ENCODE measurements at places on chromosomes 4 and X. TPM values are rescaled to one million over a fixed set of nuclear protein-coding genes. Genes with fewer than 3 reads are reported as not detected.
A peak's percentile ranks its signal among the peaks of the same experiment; 100 is the strongest.

DNA sequence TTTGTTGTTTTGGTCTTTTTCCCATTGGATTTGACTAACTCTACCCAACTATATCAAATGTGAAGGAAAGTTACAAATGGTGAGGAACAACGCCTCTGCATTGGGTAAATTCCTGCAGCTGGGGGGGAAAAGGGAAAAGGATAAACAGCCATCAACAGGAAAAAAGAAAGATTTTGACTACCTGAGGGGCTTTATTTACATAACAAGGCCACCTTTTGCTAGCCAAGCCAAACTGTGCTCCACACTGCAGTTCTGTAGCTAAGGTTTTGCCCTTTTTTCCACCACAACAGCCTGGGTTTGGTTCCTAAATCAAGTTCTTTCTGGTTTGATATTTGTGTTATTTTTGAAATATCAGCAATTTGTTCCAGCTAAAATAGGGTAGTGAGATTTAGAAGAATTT lies 40.8 kb downstream of the RHOXF2B start:
- no peak for DNase-seq
- no peaks in the 10 kb centered on the region for H3K27me3 ChIP-seq
- no peak overlapping the region for H3K4me3 ChIP-seq

DNA sequence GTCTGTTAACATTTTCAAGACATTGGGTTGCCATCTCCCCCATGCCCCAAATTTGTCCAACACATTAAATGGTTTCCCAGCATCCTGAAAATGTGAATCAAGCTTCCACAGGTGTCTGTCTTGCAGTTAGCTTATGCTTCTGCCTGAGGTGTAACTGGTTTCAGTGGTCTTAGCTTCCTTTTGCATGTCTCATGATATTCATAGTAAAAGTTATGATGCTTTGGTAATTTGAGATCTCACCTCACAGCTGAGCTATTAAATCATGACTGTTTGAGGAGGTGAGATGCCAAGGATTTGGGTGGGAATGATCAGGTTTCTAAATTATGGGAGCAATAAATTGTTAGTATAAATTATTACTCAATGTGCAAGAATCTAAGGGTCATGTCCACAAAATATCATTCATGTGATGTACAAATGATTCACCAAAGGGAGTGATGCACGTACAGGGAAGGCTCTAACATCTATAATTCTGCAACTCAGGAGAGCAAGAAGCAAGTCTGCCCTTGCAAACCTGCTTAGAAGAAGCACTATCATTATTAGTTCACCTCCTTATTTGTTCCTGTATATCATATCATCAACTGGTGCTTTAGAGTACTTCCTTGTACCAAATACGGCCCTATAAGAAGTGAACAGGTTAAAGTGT lies 17.1 kb upstream of the RAI2 start:
- H3K27me3 ChIP-seq = no peaks in the 10 kb centered on the region
- no peak overlapping the region for H3K4me3 ChIP-seq
- no peak for DNase-seq

- peaks cover 62% of the 10 kb centered on the region for H3K4me1 ChIP-seq
- no peaks in the 10 kb centered on the region for H3K36me3 ChIP-seq
- peak overlapping the region; percentile 70 for H3K27ac ChIP-seq
- DNase-seq = no peak
- H3K4me3 ChIP-seq = no peak overlapping the region
Measured at GRCh38 chr4:15349531-15349935, 78.3 kb upstream of the C1QTNF7 start.

- no peak overlapping the region for H3K27ac ChIP-seq
- H3K4me3 ChIP-seq = no peak overlapping the region
- peaks cover 2% of the 10 kb centered on the region for H3K4me1 ChIP-seq
- H3K36me3 ChIP-seq = no peaks in the 10 kb centered on the region
- H3K27me3 ChIP-seq = no peaks in the 10 kb centered on the region
- no peak for DNase-seq
Measured at GRCh38 chr4:56727150-56727549, 46.1 kb upstream of the HOPX start.

DNA sequence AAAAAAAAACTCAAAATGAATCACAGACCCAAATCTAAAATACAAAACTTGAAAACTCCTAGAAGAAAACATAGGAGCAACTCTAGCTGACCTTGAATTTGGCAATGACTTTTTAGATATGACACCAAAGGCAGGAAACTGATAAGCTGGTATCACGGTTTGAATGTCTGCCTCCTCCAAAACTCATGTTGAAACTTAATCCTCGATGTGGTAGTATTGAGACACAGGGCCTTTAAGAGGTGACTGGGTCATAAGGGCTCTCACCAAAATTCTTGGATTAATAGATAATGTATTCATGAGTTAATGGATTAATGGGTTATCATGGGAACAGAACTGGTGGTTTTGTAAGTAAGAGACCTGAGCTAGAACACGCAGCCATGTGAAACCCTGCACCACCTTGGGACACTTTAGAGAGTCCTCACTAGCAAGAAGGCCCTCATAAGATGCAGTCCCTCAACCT lies 40.5 kb downstream of the FRYL start:
- no peaks in the 10 kb centered on the region for H3K4me1 ChIP-seq
- H3K27me3 ChIP-seq = no peaks in the 10 kb centered on the region
- peaks cover 7% of the 10 kb centered on the region for H3K36me3 ChIP-seq
- H3K27ac ChIP-seq = no peak overlapping the region
- no peak overlapping the region for H3K4me3 ChIP-seq
- DNase-seq = no peak

DNA sequence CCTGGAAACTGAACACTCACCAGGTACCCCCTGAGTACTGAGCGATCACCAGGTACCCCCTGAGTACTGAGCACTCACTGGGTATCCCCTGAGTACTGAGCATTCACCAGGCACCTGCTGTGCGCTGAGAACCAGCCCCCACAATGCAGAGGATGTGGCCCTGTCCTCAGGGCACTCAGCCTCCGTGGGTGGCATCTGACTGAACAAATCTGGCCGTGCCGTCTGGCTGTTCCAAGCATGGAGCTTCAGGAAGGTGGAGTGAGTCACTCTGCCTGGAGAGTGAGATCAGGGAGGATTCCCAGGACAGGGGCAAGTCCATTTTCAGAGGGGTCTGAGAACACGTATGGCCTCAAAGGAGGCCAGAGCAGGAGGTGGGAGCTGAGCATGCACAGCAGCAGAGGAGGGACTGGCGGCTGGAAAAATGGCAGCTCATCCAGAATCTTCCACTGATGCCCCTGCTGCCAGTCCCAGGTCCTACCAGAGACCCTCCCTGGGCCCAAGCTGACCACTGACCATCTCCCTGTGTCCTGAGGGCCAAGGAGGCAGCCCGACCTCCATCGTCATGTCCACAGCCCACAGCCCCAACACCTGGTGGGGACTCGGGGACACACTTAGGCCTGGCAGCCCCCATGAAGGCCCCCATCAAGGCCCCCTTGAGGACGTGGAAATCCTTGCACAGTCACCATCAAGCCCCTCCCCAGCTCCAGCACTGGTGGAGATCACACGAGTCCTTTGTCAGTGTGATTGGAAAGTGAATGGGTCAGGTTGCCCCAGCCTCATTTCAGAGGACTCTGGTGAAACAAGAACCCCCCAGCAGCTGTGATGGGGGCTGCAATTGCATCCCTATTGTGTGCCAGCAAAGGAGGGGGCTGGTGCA lies 94.1 kb downstream of the HMX1 start:
- H3K36me3 ChIP-seq = no peaks in the 10 kb centered on the region
- no peaks in the 10 kb centered on the region for H3K4me1 ChIP-seq
- H3K27ac ChIP-seq = no peak overlapping the region
- H3K4me3 ChIP-seq = no peak overlapping the region

DNA sequence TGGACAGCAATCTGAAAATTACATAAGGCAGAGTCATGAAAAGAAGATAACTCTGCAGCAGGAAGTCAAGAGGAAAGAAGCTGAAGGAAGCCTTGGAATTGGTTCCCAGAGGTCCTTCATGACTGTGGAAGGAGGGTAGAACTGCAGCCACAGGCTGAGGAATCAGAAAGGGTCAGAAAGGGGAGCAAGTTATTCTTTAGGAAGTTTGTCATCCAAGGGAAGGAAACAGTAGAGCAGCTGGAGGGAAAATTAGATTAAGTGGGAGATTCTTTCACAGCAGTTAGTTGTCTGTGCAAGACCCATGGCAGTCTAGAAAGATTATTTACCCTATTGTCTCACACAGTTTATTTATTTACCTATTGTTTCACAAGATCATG lies 9.3 kb upstream of the ADH1C start:
- H3K4me3 ChIP-seq = no peak overlapping the region
- DNase-seq = no peak

DNA sequence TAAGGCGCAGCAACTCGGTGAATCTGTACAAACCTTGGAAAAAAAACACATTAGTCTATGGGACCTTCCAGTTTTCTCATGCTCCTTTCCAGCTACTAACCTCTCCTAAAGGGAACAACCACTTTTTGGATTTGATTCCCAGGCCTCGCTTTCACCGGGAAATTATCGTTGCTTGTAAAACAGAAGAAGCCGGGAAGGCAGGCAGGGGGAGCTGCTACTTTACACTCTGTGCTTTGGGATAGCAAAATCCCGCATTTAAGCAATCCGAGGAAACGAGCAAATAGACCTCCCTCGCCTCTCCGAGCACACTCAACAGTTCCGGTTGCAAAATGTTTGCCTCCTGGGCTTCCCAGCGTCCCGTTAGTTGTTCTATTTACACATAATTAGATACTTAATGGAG lies 1.2 kb downstream of the CD38 start:
- peak overlapping the region; percentile 67 for H3K4me3 ChIP-seq
- no peak overlapping the region for H3K27ac ChIP-seq
- H3K4me1 ChIP-seq = peaks cover 11% of the 10 kb centered on the region
- H3K36me3 ChIP-seq = no peaks in the 10 kb centered on the region
- H3K27me3 ChIP-seq = peaks cover 90% of the 10 kb centered on the region

- DNase-seq = no peak
- H3K4me1 ChIP-seq = peaks cover 16% of the 10 kb centered on the region
- peaks cover 31% of the 10 kb centered on the region for H3K27me3 ChIP-seq
- H3K27ac ChIP-seq = peak within 1 kb of the TSS; percentile 90
- H3K4me3 ChIP-seq = peak within 1 kb of the TSS; percentile 92
Measured at GRCh38 chrX:149631234-149632165, at the start of gene TMEM185A. TMEM185A (minus strand) TSS chrX:149631792; CDS start chrX:149631580, 212 bp downstream.

SSX4B gene
- total RNA-seq = not detected

- no peak for DNase-seq
- H3K27me3 ChIP-seq = no peaks in the 10 kb centered on the region
- no peak overlapping the region for H3K27ac ChIP-seq
- H3K4me1 ChIP-seq = no peaks in the 10 kb centered on the region
- H3K36me3 ChIP-seq = no peaks in the 10 kb centered on the region
Measured at GRCh38 chrX:145410622-145411021, 163.3 kb downstream of the SPANXN1 start.

DNA sequence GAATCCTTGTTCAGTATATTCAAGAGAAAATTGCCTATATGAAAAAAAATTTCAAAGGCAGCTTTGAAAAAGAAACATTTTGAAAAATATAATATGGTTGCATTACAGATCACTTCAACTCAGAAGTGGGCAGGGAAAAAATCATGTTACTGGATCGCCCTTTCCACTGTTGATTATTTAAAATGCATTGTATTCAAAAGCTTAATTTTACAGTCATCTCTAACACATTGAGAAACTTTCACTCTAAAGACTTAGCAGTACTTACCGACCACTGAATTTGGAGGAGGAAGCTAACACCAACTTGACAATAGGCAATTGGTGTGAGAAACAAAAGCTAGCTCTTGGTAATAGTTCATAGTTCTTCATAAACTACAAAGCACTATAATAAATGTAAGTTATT lies 101.9 kb downstream of the CEP135 start:
- H3K4me3 ChIP-seq = peak overlapping the region; percentile 95
- peak overlapping the region; percentile 75 for H3K27ac ChIP-seq
- DNase-seq = no peak
- peaks cover 24% of the 10 kb centered on the region for H3K4me1 ChIP-seq
- no peaks in the 10 kb centered on the region for H3K36me3 ChIP-seq
- no peaks in the 10 kb centered on the region for H3K27me3 ChIP-seq

GRCh38 chrX:96619588-96619987 lies 65.1 kb upstream of the DIAPH2 start:
- no peaks in the 10 kb centered on the region for H3K27me3 ChIP-seq
- H3K4me3 ChIP-seq = no peak overlapping the region
- H3K27ac ChIP-seq = no peak overlapping the region
- DNase-seq = no peak

DNA sequence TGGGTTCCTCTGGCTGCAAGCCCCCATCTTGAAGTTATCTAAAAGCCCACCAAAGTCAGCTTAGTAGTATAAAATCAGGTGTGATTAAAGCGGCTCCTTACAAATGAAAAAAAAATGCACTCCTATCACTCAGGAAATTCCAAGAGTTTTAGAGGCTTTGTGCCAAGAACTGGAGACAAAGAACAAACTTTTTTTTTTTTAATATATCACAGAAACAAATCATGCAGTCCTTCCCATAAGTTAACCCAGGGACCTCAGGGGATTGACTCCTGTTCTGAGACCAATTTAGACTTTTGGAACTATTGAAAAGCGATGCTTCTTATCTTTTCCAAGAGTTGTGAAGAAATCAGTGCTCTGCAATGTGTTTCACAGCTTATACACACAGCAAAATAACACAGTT lies 53.6 kb downstream of the HHIP start:
- H3K4me1 ChIP-seq = peaks cover 38% of the 10 kb centered on the region
- H3K27me3 ChIP-seq = no peaks in the 10 kb centered on the region
- no peaks in the 10 kb centered on the region for H3K36me3 ChIP-seq
- H3K27ac ChIP-seq = no peak overlapping the region
- no peak for DNase-seq

- peaks cover 31% of the 10 kb centered on the region for H3K4me1 ChIP-seq
- H3K27ac ChIP-seq = peak overlapping the region; percentile 86
- H3K36me3 ChIP-seq = peaks cover 3% of the 10 kb centered on the region
- DNase-seq = no peak
- H3K27me3 ChIP-seq = no peaks in the 10 kb centered on the region
- H3K4me3 ChIP-seq = no peak overlapping the region
Measured at GRCh38 chrX:72115380-72115779, 16.3 kb downstream of the RTL5 start.

SSX3 gene
- total RNA-seq = not detected

- peak overlapping the region; percentile 62 for H3K27ac ChIP-seq
- H3K4me3 ChIP-seq = no peak overlapping the region
- peaks cover 19% of the 10 kb centered on the region for H3K4me1 ChIP-seq
- H3K36me3 ChIP-seq = peaks cover 32% of the 10 kb centered on the region
- no peak for DNase-seq
- no peaks in the 10 kb centered on the region for H3K27me3 ChIP-seq
Measured at GRCh38 chr4:119032921-119033685, 102.5 kb upstream of the MYOZ2 start.

DNA sequence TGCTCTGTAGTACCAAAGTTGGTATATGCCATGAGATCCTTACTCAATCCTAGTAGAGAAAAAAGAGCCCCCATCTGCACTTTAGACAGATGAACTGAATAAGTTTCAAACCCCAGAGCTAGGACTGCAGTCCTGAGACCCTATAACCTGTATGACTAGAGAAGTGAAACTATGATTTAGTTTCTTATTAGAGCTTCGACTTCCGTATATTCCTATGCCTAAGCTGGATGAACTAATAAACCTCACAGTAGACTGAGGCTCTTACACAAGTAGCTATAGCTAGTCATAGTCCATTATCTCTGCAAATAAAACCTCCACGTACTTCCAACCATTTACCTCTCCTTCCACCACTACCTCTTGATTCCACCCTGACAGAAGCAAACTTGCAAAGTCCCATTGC lies 6.3 kb upstream of the OTUD4 start:
- no peak overlapping the region for H3K4me3 ChIP-seq
- peaks cover 3% of the 10 kb centered on the region for H3K4me1 ChIP-seq
- H3K27ac ChIP-seq = no peak overlapping the region

DDX53 gene
- not detected for total RNA-seq

STX18 gene
- total RNA-seq = 41.7 TPM

SLC6A8 gene
- 65.6 TPM for total RNA-seq

Data from mesothelial cell of epicardium (in vitro differentiated cells).